ENCODE measurements at places on chromosomes 1 and 21.

GRCh38 chr21:37419228-37419906 is 52.8 kb downstream of the DYRK1A start:
- DNase-seq = no peak

GRCh38 chr1:14015917-14016316 is 315.9 kb downstream of the PRDM2 start:
- DNase-seq = no peak

DNA sequence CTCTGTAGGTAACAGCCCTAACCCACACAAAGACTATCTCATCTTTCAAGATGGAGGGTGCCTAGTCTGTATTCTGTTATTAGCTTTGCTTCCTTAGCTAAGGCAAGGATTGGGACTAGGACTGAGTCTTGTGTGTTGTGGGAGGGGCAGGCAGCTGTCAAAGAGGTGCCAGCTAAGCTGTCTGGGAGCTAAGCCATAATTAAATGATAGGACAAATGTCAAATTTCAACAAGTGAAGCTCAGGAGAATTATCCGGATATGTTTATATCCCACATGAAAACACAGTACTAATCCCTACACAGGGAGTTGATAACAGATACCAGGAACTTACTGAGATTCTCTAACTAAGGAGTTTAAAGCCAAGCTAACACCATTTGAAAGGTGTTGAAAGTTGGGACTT is 70.5 kb upstream of the NGF start:
- DNase-seq = no peak

GRCh38 chr1:59057211-59057694 is 239.6 kb upstream of the FGGY start:
- no peak for DNase-seq

DNA sequence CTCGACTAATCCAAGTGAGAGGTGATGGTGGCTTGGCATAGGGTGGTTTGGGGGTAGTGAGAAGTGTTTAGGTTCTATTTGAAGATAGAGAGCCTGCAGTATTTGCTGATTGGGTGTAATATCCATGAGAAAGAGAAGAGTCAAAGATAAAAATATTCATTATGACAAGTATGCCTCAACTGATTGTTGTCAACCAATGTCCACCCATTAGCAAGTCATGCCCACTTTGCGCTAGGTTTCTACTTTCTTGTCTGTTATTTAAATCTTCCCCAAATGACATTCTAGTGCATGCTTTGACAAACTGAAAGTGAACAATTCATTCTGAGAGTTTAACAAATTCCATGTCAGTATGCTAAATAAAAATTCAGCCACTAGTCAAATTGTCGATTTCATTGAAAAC is 3.8 kb upstream of the XCL1 start:
- no peak for DNase-seq
